ENCODE measurements at places on chromosomes 4 and X.

DNA sequence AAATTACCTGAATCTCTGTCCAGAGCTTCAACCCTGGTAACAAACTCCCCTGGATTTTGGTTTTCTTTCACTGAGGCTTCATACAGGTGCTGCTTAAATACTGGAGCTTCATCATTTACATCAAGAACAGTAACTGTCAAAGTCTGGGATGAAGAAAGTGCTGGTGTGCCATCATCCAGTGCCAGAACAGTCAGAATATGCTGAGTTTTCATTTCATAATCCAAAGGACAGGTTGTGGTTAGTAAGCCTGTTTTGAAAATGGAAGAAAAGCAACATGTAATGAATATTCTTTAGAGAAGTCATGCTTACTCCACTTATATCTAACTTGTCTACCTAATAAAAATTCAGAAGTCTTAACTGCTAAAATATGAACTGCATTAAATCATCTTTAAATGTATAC is 175.9 kb downstream of the DCHS2 start:
- no peak for DNase-seq

- DNase-seq, result no peak
Measured at GRCh38 chr4:93157986-93158385, 670.6 kb upstream of the ATOH1 start.

DNA sequence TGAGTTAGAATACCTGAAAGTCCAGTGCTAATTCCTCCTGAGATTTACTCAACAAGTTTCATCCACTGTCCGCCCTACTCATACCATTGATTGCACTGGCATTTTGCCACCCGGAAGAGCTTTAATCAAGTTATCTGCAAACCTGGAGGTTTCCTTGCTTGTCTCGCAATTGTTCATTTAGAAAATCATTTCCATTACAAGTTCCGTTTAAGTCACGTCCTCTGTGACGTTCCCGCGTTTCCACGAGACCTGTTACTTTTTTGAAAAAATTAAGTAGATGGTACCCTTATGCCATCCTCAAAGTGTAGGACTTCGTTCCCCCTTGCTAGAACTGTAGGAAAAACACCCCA is 761 bp upstream of the FRYL start:
- peak; percentile 36 for DNase-seq

DNA sequence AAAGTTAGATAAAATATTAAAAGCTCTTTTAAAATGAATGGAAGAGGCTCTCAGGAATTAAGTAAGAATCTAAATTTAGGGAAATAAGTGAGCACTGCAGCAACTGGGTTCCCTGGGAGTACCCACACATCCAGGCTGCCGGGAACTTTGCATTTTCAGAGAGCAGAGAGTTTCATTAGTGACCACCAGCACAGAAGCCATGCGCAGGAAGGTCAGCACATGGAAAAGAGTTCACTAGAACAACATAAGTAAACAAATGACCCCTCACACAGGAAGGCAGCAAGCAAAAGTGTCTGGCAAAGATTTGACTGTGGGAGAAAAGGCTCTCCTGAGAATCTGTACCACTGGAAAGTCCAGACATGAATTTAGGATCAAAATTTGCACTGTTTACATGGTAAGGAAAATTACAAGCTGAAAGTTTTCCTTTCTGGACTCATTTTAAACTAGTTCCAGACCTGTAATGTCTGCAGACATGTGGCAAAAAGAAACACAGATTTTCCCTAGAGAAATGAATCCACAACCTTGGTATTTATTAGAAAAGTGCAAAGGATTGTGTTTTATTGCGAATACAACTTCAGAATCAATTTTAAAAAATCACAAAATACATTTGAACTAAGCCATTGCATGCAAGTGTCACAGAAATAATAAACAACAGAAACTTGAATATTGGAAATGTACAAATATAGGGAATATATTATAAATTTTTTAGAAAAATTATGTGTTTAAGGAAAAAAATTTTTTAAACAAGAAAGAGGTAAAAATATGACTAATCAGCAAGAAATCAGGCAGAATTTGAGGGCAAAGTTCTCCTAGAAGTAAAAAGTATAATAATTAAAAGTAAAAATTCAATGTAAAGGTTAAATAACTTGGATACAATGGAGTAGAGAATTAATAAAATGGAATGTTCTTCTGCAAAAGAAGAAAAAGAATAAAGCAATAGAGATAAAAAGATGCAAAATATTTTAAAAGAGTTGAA is 18.4 kb upstream of the MYOZ2 start:
- no peak for DNase-seq

GRCh38 chr4:17662694-17663093 is 48.3 kb downstream of the MED28 start:
- DNase-seq, result no peak

- DNase-seq, result no peak
Measured at GRCh38 chr4:169236873-169237626, 33.7 kb downstream of the SH3RF1 start.

DNA sequence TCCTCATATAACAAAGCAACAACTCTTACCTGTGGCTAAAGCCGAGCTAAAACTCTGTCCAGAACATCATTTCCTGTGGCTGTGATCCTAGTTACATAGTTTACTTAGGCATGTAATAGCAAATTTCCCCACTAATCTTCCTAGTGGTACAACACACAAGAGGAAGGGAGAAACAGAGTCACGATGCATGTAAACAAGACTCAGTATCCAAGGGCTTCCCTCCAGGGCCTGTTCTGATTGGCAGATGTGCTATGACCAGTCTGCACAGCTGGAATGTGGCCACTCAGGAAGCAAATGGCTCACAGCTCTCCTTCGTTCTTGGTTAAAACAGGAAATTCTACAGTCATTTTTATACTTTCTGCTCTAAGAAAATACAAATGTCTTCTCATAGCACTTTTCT is 49.2 kb upstream of the PRSS48 start:
- no peak for DNase-seq

DNA sequence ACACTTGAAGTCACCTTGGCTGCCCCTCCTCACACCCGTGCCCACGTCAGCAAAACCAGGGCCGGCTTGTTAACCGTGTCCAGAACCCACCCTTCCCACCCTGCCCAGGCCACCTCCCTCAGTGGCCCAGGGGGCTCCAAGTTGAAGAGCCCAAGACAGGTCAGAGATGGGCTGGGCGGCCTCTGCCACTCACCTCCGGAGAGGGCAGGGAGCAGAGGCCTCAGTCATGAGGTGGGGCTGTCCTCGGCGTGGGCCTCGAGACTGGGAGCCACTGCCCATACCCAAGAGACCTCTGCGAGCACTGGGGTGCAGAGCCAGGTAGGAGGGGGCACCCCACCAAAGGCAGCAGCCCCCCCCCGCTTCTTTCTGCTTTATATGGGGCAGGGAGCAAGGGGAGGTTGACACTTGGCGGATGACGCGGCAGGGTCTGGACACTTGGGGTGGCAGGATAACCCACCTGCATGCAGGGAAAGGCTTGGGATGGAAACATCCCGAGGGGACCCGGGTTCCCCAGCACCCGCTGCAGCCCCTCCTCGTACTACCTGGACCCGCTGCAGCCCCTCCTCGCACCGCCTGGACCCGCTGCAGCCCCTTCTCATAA is 38.0 kb upstream of the SPON2 start:
- no peak for DNase-seq

- DNase-seq, result no peak
Measured at GRCh38 chr4:72109959-72110497, 78.2 kb downstream of the NPFFR2 start.

- no peak for DNase-seq
Measured at GRCh38 chr4:16665942-16666551, 232.4 kb downstream of the LDB2 start.

- DNase-seq, result no peak
Measured at GRCh38 chr4:23887173-23887572, 2.7 kb downstream of the PPARGC1A start.

GRCh38 chrX:101395789-101396188 is 5.0 kb downstream of the RPL36A start:
- no peak for DNase-seq

DNA sequence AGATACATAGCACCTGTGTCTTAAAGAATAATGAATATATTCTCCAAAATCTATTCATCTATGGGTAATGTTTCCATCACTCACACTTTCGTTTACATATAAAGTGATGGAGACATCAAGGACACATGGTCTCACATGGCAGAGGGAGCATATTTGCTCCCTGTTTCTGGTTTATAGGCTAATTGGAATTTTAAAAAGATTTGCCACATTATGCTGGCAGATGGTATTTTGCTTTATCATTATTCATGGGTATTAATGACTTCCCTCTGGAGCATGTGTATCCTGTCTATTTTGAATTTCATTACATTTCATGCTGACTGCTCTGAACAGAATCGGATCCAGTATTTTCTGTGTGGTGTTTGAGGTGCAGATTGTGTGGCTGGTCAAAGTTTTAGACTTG is 79.0 kb downstream of the PDGFRA start:
- no peak for DNase-seq

GRCh38 chr4:1961563-1961962 is 47.2 kb downstream of the NELFA start:
- no peak for DNase-seq

- no peak for DNase-seq
Measured at GRCh38 chr4:153969542-153969941, 180.7 kb upstream of the SFRP2 start.

DNA sequence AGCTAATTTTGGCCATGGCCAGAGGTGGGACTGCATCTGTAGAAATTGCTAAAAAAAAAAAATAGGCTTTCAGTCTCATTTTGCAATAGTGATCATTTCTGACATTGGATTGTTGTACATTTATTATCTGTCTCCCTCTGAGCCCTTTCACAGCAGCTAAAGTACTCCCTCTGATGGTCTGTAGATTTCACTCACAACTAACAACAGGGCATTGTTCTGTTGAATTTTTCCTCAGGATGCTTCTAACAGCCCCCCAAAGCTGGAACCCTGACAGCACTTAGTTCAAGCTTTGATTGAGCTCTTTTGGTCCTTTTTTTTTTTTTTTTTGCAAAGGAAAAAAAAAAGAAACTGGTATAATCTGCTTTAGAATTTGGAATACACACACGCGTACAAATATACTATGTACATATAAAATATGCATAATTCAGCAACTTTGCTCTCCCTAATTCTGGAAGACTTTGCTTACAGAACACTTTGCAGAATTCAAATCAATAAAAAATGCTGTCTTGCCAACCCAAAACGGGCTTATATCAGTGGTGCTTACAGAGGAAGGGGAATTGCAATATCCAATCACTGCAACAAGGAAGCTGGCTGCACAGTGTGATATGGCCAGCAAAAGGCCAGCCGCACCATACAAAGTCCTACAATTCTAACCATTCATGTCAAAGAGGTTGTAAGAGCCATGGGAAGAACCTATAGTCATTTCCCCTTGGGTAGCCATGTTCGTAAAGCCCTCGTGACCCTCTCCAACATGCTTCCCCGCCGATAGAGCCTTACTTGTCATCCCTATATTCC is 406.4 kb downstream of the SMARCA1 start:
- no peak for DNase-seq

DNA sequence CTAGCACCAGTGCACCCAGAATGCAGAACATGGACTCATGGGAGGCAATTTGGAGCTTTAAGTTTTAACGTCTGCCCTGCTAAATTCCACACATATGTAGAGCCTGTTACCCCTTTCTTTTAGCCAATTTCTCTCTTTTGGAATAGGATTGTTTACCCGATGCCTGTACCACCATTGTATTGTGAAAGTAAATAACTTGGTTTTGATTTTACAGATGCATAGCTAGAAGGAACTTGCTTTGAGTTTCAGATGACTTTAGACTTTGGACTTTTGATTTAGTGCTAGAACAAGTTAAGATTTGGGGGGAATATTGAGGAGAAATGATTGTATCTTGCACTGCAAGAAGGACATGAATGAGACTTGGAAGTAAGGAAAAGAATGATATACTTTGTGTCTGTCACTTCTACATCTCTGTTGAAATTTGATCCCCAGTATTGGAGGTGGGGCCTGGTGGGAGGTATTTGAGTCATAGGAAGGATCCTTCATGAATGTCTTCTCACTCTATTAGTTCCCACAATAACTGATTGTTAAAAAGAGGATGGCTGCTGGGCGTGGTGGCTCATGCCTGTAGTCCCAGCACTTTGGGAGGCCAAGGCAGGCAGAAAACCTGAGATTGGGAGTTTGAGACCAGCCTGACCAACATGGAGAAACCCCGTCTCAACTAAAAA is 794.8 kb upstream of the LCORL start:
- DNase-seq, result no peak

GRCh38 chr4:53809816-53810215 is 218.5 kb upstream of the LNX1 start:
- DNase-seq, result no peak

DNA sequence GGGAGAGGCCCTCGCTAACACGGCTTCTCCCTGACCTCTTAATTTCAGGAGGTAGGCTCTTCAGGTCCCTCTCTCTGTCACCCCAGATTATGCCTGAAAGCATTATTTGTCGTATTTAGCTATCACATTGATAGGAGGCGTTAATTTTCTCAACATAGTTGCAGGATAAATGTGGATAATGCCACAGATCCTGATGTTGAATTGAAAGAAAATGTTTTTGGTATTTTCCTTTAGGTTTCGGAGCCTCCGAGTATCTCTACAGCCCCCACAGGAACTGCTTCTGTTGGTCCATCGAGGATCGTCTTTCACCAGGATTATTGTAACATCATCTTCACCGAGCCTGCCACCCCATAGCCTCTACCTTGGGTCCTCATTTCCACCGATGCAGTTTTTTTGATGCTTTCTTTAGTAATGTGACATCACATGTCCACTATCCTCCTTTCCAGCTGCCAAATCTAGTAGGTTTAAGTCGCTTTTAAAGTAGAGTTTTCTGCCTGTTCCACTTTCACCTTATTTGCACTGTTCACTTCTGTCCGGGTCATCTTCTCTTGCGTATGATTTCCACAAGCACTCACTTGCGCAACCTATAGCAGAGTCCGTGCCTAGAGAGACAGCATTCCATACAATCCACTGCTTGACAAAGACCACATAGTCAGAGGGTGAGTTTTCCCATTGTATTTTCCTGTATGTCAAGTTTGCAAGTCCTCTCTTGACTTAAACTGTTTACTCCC is 665 bp downstream of the TIGD2 start:
- DNase-seq, result no peak

GRCh38 chrX:135625995-135626394 is 87.4 kb upstream of the CT45A1 start:
- no peak for DNase-seq

- DNase-seq, result no peak
Measured at GRCh38 chr4:100953616-100954015, 393.7 kb downstream of the PPP3CA start.

GRCh38 chr4:53538756-53539155 is 52.5 kb downstream of the LNX1 start:
- DNase-seq, result no peak

GRCh38 chr4:128846063-128846462 is 36.6 kb downstream of the JADE1 start:
- no peak for DNase-seq

- no peak for DNase-seq
Measured at GRCh38 chrX:136163689-136164088, 16.4 kb downstream of the FHL1 start.

DNA sequence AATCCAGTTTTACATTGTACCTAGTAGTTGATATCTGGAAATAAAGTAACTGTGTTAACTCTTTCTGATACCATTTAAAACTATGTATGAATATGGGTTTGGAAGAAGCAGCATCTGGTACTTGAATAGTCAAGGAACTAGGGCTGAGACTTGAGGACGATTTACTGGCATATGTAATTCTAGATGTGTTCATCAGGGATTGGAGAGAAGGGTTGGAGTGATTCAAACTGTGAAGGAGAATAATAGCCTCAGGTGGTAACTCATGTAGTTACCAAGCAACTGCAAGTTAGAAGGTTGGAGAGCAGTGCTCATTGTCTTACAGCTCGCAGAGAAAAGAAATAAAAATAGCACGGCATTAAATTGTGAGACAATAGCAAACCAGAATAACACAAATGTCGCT is 29.5 kb upstream of the TXLNG start:
- DNase-seq, result no peak

GRCh38 chr4:114284629-114285028 is 305.2 kb upstream of the ARSJ start:
- DNase-seq, result no peak

Measured in stimulated activated naive CD8-positive, alpha-beta T cell treated with anti-CD3 and anti-CD28 coated beads, Interleukin-15, Interleukin-2, amounts not matched to agents 100 U/mL and 50 U/mL, for 24 hours (primary cell).